Chondrocyte (in vitro differentiated cells): ENCODE measurements at places on chromosomes 12 and 14. TPM values are rescaled to one million over a fixed set of nuclear protein-coding genes. Genes with fewer than 3 reads are reported as not detected.

HOXC12 gene
- total RNA-seq: not detected in 3 replicates

GRCh38 chr12:111055181-111055880 lies 135.0 kb upstream of the MYL2 start:
- no peaks in the 10 kb centered on the region for H3K36me3 ChIP-seq
- DNase-seq: no peak
- peaks cover 5% of the 10 kb centered on the region for H3K27me3 ChIP-seq
- no peaks in the 10 kb centered on the region for H3K4me1 ChIP-seq
- no peak overlapping the region for H3K27ac ChIP-seq

DNA sequence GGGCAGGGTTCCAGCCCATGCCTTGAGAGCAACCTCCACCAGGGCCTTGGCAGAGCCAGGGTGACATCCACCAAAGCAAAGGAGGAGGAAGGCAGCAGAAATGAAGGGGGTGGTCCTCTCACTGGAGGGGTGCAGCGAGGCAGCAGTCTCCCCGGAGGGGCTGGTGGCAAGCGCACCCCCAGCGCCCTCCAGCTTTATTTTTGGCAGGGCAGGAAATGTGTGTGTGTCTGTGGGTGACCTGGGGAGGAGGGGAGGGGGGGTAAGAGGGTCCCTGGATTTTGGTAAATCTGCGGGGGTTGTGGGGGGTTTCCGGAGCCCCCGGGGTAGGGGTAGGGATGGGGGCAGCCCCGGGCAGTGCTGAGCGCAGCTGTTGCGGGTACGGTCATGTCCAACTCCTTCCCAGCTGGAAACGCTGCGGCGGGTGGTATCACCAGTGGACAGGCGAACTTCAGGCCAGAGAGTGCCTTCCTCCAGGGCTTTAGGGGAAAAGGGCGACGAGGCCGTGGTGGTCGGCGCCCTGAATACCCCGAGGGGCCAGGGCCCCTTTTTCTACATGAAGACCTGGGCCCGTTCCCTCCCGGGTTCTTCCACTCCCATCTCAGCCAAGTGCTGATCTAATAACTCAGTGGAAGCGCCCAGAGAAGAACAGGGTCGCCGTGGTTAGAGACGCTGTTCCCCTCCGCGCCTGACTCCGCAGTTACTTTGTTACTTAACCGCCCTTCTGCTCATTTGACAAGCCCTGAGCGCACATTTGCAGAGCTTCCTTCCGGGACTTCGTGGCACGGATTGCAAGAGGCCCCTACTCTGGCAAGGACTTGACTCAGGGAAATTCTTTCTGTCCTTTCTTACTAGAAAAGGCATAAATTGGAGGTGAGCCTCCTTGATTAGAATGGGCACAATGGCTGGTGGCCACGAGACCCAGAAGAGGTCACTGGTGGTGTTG lies 55.2 kb downstream of the FOS start:
- peaks cover 19% of the 10 kb centered on the region for H3K27me3 ChIP-seq
- DNase-seq: no peak
- H3K4me1 ChIP-seq: no peaks in the 10 kb centered on the region
- H3K36me3 ChIP-seq: peaks cover 1% of the 10 kb centered on the region
- H3K4me3 ChIP-seq: no peak overlapping the region
- H3K27ac ChIP-seq: no peak overlapping the region

FAM90A1 gene
- total RNA-seq: not detected in 3 replicates

SLC10A1 gene
- total RNA-seq: not detected in 3 replicates

DNA sequence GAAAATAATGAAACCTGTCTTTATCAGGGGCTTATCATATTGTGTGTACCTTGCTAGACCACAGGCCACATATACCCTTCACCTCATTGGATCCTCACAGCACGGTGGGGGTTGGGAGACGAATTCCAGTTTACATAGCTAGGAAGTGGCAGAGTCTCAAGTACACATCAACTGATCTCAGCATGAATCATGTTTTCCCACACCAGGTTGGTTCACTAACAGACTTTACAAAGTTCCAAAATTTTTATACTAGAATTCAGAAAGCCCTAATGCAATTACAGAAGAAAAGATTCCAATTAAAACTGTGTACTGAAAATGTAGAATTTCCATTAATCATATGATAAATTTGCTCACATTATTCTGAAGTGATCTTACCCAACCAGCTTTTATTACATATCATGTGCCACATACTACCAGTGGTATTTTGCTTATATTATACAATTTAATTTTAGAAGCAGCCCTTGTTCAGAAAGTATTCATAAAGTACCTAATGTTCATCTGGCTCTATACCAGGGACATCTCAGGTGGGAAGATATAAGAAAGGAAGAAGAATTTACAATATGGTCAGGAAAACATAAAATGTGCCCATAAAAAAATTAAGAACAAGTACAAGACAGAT lies 196.2 kb downstream of the ITPR2 start:
- peaks cover 14% of the 10 kb centered on the region for H3K4me1 ChIP-seq
- H3K27me3 ChIP-seq: no peaks in the 10 kb centered on the region
- DNase-seq: no peak

- peak overlapping the region; percentile 89 for H3K4me3 ChIP-seq
- no peak for DNase-seq
- peaks cover 85% of the 10 kb centered on the region for H3K4me1 ChIP-seq
- peaks cover 50% of the 10 kb centered on the region for H3K36me3 ChIP-seq
Measured at GRCh38 chr12:95784286-95784685, 6.3 kb downstream of the NTN4 start.

CIT gene
- 7.3 to 10.6 TPM (median 9.9 TPM) in 3 replicates for total RNA-seq

DNA sequence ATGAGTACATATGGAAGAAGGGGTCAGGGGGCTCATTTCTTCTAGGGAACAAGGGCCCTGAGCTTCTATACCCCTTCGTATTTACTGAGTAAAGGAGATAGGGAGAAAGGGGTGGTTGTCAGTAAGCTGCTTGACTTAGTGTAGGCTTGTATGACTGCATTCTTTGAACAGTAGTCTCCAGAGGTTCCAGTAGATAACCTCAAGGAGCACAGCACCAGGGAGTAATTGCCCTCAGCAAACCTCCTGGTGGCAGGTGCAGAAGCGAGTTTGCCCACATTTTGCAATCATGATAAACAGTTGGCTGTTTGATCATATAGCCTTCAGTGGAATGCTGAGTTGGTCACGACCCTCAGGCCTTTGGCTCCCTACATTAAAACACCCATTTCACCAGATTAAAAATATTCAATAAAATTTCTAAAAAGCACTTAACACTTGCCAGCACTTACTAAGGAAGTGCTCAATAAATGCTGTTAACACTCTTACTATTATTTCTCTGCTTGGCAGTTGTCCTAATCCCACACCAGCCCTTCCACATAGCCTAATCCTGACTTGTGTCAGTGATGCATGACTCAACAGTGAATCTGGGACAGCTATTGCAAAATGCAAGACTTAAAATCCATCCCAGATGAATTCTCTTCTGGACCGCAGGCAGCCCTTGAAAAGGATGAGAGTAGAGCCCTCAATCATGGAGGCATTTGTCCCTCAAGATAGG lies 3.7 kb upstream of the DHRS4L2 start:
- H3K27ac ChIP-seq: no peak overlapping the region
- no peak overlapping the region for H3K4me3 ChIP-seq
- peaks cover 2% of the 10 kb centered on the region for H3K36me3 ChIP-seq
- no peaks in the 10 kb centered on the region for H3K27me3 ChIP-seq

PTPRB gene
- 0.21 to 0.37 TPM (median 0.29 TPM) in 3 replicates for total RNA-seq

- H3K4me3 ChIP-seq: peak within 1 kb of the TSS; percentile 71
- no peak within 1 kb of the TSS for H3K27ac ChIP-seq
- no peaks in the 10 kb centered on the region for H3K36me3 ChIP-seq
- peaks cover 13% of the 10 kb centered on the region for H3K4me1 ChIP-seq
- no peak for DNase-seq
Measured at GRCh38 chr14:92323011-92323915, at the start of gene SLC24A4. Gene SLC24A4 (plus strand): TSS chr14:92323165. CDS start chr14:92323831, 666 bp downstream.

GRCh38 chr12:123055281-123055766 lies 74.8 kb downstream of the ARL6IP4 start:
- no peaks in the 10 kb centered on the region for H3K36me3 ChIP-seq
- H3K4me3 ChIP-seq: no peak overlapping the region
- H3K4me1 ChIP-seq: no peaks in the 10 kb centered on the region
- no peaks in the 10 kb centered on the region for H3K27me3 ChIP-seq

- DNase-seq: no peak
- H3K4me1 ChIP-seq: peaks cover 18% of the 10 kb centered on the region
- H3K4me3 ChIP-seq: no peak overlapping the region
- no peak overlapping the region for H3K27ac ChIP-seq
- no peaks in the 10 kb centered on the region for H3K27me3 ChIP-seq
Measured at GRCh38 chr12:108622421-108622820, 11.3 kb downstream of the SELPLG start.
